ENCODE measurements at places on chromosomes 7 and 10. TPM values are rescaled to one million over a fixed set of nuclear protein-coding genes. Genes with fewer than 3 reads are reported as not detected.

Gene TAS2R41
- not detected for total RNA-seq

Gene NSUN5
- 60.0 TPM for total RNA-seq

Gene PARP12
- 20.1 TPM for total RNA-seq

Gene HABP2
- total RNA-seq: 0.18 TPM

Measured in A549 treated with Hydrocortisone at 1 μM for 4 hours (cell line).